ENCODE measurements at places on chromosomes 12 and 14.

- DNase-seq: no peak
Measured at GRCh38 chr14:59638885-59639284, 62.3 kb upstream of the CCDC175 start.

DNA sequence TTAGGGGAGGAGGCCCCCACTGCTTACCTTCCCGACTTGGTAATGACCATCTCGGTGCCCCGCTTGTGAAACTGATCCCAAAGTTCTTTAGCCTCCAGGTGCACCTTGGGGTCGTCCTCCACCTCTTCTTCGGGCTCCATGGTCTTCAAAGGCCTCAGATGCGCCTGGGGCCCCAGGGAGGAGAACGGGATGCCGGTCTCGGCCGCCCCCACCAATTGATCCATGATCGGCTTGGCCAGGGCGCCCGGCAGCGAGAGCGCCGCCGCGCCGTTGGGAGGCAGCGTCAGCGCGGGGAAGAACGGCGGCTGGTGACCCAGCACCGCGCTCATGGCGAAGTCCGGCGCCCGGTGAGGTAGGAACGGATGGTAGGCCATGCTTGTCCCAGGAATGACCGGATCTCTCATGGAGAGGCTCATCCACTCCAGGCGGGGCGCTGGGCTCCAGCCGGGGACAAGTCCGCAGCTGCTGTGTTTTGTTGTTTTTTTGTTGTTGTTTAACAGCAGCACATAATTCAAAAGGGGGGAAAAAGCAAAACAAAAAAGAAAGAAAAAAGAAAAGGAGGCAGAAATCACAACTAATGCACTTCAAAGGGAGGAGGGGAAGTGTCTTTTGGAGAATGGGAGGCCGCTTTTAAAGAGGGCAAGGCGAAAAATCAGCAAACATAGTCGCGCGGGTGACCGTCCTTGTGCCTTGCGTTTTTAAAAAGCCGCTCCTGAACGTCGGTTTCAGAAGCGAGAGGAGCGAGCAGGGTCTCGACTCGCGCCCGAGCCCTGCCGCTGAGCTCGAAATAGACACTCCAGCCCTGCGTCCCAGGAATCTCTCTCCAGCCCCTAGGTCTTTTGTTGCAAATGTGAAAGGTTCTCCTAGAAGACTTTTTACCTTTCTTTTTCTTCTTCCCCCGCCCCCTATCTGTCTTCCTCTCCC is 928 bp downstream of the TBX3 start:
- DNase-seq: peak; percentile 39

- DNase-seq: no peak
Measured at GRCh38 chr12:52867642-52868041, 18.8 kb upstream of the KRT78 start.

DNA sequence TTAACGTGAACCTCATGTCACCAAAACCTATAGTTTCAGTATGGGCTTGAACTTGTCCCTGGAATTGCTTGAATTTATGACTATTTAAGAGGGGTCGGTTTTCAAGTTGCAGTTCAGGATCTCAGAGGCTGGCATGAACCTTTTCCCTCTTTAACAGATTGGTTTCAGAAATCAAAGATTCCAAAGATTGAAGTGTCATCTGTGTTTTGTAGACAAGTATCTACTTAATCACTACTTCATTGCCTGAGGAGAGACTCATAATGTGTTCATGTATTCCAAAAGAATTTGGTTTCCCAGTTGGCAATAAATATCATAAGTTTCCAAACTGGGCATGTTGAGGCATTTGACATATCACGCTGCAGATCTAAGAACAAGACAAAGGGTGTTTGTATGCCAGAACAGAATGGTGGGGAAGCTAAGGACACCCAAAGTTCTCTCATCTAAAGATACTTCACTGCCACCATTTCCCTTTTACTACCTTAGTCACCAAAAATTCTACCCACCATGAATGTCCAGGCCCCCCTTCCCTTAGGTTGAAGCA is 199.5 kb downstream of the NUAK1 start:
- DNase-seq: no peak

DNA sequence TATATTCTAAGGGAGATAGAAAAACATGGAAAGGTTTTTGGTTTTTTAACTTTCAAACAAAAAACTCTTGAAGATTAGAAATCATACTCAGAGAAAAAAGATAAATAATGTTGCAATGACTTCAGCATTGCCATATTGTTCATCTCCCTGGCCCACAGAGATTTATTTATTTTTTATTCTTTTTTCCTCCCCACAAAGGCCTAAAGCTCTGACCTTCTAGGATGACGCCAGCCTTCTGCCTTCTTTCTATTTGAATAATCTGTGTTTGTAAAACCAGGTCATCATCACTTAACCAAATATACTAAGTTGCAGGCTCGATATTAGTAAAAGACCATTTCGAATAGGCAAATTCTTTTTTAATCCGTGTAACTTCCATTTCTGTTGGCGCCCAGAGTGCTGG is 4.4 kb upstream of the DCP1B start:
- no peak for DNase-seq

DNA sequence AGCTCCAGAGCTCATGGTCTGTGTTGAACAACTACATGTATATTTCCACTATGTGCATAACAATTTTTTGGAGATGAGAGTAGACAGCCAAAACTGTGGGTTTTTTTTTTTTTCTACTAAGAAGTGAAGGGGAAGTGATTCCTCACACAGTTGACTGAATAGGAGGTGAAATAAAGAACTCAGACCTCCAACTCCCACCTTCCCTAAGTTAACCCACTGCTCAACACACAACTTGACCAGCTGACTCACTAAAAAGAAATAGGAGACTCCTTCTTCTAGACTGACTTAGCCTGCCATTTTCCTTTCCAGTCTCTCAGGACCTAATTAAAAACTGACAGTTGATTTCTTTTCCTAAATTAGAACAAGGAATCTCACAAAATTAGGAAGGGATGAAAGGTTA is 1.7 kb downstream of the M6PR start:
- no peak for DNase-seq

GRCh38 chr14:25381498-25381897 is 331.6 kb upstream of the STXBP6 start:
- DNase-seq: no peak

- no peak for DNase-seq
Measured at GRCh38 chr14:101559624-101560533, 1.4 kb upstream of the DIO3 start.

DNA sequence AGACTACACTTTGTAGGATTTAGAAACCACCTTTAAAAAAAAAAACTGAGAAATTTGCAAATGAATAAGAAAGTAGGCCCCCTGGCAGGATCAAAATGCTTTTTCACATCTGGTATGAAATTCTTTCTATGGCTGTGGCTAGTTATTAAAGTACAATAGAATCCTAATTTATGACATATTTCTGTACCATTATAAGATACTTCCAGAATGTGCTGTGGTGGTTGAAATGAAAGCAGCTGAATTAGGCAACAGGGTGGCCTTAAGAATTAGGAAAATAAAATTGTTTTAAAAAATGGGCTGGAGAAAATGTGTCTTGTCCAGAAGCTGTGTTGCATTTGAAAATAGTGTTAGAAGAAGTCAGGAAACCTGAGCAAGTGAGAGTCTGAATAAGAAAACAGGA is 85.9 kb upstream of the PDE3A start:
- no peak for DNase-seq

- peak; percentile 39 for DNase-seq
Measured at GRCh38 chr14:61430066-61430757, 108.8 kb downstream of the PRKCH start.

GRCh38 chr14:21023817-21024584 is 860 bp downstream of the NDRG2 start:
- DNase-seq: no peak

DNA sequence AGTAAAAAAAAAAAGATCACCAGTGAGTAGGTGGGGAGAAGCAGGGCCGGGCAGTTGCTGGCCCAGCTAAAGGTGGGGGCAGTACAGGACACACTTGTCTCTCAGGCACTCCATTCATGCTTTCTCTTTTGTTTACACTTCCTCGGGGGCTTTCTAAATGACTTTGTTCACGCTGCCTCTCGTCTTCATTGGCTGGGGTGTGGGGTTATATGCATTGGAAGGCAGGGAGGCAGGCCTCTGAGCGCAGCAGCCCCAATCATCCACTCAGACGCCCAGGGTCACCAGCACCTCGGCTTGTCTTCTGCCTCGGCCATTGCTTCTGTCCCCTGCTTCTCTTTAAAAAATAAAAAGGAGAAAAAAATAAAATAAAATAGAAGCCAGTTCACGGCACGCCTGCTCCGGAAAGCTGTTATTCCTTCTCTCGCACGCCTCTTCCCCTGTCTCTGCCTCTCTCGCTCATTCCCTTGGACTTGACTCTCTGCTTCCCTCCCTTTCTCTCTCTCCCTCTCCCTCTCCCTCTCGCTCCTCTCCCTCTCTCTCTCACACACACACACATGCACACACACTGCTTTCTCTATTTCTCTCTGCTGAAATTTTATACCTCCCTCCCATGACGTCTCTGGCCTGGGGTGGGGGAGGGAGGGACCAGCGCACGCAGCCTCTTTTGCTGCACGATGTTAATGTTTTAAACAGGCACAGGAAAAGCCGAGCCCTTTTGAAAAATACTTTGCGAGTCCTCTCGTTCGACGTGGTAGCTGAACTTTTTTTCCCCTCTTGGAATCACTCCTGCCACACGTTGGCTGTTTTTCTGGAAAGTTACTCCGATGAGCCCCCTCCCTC is at the start of gene TGFB3:
TSS of gene TGFB3 (minus strand) at position 570 of the 840 bp plus-strand sequence. CDS start 1,102 bp downstream, outside the sequence.
- DNase-seq: peak; percentile 57

DNA sequence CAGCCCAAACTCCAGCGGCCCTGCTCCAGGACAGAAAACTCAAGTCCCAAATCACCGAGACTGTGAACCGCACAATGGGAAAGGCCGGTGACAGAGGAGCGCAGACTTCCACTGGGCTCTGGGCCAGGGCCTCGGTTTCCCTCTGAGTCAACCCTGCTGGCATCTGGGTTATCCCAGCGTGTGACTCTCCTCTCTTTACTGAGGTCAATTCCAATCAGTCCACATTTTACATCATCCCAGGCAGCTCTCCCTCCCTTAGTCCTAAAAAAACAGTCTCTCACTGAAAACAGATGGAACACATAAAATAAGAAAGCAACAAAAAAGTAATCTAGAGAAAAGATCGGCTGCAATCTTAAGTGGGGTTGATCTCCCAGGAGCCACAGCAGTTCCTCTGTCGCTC is 36.9 kb downstream of the ITPK1 start:
- no peak for DNase-seq

DNA sequence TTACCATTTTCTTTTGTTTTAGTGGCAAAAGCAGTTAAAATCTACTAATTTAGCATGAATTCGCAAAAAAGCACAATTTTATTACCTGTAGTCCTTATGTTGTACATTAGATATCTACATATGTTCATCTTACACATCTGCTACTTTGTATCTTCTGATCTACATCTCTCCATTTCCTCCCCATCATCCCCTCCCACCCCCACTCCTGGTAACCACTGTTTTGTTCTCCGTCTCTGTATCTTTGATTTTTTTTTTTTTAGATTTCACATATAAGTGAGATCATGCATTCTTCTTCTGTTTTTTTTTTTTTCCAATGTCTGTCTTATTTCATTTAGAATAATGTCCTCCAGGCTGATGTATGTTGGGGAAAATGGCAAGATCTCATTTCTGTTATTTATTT is 922.7 kb downstream of the VRK1 start:
- no peak for DNase-seq

DNA sequence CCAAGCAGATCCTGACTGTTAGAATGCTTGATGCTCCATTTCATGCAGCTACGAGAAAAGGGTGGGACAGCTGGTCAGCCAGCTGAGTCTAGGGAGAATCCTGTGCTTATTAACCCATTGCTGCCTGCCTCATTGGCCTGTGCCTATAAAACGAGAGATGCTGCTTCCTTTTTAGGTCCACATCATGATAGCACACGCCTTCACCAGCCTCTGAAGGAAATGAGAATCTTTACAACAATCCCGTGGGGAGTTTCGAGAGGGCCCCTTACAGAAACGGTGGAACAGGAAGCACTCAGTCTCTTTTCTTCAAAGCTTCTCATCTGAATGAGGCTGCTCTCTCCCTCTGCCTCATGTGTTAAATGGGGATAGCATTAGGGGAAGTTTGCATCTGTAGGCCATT is 147.3 kb upstream of the RFLNA start:
- peak; percentile 27 for DNase-seq

- no peak for DNase-seq
Measured at GRCh38 chr12:47817272-47818006, 2.3 kb downstream of the HDAC7 start.

GRCh38 chr14:93936245-93936644 is 9.1 kb downstream of the FAM181A start:
- DNase-seq: peak; percentile 26

DNA sequence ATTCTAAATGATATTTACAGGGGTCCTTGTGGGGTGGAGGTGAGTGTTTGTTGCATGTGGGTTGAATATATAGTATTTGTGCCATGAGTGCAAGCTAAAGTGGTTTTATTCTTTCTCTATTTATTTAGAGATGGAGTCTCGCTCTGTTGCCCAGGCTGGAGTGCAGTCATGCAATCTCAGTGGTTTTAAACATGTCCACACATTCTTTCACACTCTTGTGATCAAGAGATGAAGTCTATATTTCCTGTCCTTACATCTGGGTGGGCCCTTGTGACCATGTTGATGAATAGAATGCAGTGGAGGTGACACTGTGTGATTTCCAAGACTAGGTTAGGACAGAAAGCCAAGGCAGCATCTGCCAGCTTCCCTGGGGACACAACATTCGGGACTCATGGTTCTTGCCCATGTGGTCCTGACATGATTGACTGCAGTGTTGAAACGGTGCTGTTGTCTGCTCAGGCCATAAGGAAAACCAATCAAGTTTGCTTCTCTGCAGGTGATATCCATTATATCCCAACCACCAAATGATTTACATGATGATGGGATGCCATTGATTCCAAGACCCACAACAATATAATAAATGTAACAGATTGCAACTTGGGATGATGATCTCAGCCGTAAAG is 172.6 kb downstream of the SUDS3 start:
- no peak for DNase-seq

GRCh38 chr14:106179761-106180160 is 653.4 kb downstream of the TMEM121 start:
- no peak for DNase-seq

GRCh38 chr12:91630083-91630482 is 447.5 kb upstream of the DCN start:
- DNase-seq: no peak

DNA sequence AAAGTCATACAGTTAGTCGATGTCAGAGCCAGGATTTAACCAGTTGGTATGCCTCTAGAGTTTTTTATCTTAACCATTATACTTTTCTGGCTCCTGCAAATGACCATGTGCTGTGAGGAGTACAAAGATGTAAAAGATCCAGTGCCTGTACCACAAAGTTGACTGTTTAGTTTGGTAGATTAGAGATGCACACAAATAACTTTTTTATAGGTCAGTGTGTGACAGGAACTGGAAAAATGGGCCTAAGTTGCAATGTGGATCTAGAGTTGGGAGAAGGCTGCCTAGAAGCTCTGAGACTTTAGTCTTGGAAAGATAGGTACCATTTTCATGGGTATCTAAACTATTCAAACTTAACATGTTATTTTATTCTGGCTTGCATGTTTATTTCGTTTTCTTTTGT is 32.8 kb upstream of the PPM1H start:
- DNase-seq: no peak

- DNase-seq: no peak
Measured at GRCh38 chr14:67926821-67927220, 107.2 kb downstream of the RAD51B start.

- no peak for DNase-seq
Measured at GRCh38 chr12:12209043-12209442, 57.8 kb downstream of the LRP6 start.
